ENCODE measurements at places on chromosomes 7 and 10.

GRCh38 chr10:131575877-131576276 is 264.4 kb upstream of the TCERG1L start:
- DNase-seq = no peak

GRCh38 chr10:5888843-5889623 is 660 bp downstream of the ANKRD16 start:
- DNase-seq = peak; percentile 60

GRCh38 chr7:122056977-122057376 is 87.1 kb downstream of the AASS start:
- no peak for DNase-seq

DNA sequence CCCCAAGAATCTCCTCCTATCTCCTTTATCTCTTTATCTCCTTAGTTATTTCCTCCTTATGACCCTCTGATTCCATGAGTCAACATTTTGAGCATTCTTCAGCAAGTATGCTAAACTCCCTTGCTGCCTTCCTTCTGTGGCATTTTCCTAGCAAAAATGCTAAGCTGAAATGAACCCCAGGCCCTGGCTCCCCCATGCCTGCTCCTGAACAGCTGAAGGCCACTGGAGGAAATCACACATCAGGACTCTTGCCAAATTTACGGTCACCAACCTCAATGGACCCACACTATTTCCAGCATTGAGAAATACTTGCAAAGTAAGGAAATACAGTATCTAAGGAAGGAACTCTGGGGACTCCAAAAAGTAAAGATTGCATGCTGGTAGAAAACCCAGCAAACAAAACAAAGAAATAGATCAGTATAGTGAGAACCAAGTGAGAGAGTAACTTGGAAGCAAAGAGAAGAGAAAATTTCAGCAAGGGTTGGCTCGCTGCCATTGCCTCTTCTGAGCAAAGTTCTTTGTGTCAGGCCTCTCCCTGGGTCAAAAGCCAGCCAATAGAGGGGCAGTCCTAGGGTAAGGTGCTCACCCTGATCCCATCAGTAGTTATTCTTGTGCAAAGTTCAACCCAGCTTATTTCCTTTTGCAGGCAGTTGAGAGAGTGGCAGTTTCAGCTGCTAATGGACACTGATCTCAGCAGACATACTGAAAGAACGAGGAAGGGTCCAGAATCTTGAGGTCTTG is 5.1 kb upstream of the PLEKHS1 start:
- no peak for DNase-seq

DNA sequence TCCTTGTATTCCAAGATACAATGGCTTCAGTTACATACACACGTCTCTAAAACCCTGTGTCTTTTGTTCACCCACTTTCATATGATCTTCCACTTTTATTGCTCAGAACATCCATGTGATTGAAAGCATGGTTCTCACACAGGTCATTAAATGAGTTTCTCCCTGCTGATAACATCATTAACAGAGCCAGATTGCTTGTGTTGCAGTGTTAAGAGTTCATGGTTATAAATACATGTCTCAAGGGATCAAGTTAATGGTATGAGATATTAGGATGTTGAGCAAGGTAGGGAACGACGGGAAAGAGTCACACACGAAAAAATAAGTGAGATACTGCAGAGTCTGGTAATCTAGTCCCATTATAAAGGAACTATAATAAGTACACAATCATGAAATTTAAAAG is 861.5 kb downstream of the SORCS1 start:
- DNase-seq = no peak
